Stimulated activated CD4-positive, alpha-beta T cell treated with anti-CD3 and anti-CD28 coated beads, Interleukin-4, amount 100 ng/mL, for 48 hours (primary cell): ENCODE measurements at places on chromosomes 3 and 15.

DNA sequence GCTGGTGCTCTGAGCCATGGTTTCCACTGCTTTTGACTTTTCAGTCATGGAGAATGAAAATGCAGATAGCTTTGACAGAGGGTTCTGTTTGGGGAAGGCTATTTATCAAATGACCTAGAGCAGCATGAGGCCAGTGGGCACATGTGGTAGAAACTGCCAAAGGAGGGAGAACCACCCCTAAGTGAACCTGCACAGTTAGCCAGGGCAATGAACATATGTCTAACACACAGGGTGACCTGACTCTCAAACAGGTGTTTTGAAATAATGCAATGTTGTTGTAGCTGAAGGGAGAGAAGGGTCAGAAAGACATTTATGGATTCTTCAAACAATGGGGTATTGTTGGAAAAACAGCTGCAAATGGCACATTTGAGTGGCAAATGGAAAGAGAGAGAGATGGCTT is 174.4 kb upstream of the FAM3D start:
- no peak for DNase-seq

DNA sequence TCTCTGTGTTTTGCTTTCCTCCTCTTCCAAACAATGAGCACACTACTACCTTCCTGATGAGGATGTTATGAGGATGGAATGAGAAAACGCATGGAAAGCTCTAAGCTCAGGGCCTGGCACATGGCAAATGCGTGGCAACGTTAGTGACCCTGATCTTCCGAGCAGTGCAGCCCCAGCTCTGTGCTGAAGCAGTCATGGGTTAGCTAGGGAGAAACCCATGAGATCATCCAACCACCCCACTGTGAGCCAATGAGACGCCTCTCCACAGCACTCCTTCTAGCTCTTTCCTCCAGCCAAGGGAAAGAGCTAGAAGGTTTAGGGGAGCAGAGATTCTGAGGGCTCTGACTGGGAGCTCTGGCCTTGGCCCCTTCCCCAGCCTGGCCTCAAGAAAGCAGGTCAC is 4.5 kb downstream of the CPN2 start:
- DNase-seq, result no peak

GRCh38 chr15:92166029-92166428 is 227.7 kb upstream of the ST8SIA2 start:
- DNase-seq, result no peak

- DNase-seq, result peak; percentile 74
Measured at GRCh38 chr15:78000091-78000926, 77.2 kb downstream of the TBC1D2B start.

GRCh38 chr3:52891615-52892081 is 5.7 kb downstream of the STIMATE start:
- DNase-seq, result no peak

GRCh38 chr15:70244978-70245542 is 147.3 kb upstream of the TLE3 start:
- no peak for DNase-seq

DNA sequence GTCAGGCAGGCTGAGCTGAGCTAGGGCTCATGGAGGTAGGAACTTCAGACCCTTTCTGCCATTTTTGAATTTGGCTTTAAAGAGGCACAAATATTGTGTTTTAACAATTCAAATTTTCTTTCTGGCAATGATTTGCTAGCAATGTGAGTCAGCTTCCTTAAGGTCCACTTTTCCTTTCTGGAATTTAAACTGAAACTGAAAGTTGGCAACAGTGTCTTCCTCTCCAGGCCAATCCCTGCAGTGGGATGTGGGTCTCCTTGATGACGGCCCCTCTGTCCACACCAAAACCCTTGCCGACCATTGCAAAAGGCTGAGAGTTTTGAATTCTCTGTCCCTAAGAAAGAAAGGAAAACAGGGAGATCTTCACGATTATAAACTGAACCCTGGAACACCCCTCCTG is 27.1 kb downstream of the RPSA start:
- no peak for DNase-seq

- DNase-seq, result no peak
Measured at GRCh38 chr3:185979721-185980121, 41.9 kb upstream of the TRA2B start.

- DNase-seq, result no peak
Measured at GRCh38 chr3:126056088-126056487, 27.8 kb downstream of the SLC41A3 start.

DNA sequence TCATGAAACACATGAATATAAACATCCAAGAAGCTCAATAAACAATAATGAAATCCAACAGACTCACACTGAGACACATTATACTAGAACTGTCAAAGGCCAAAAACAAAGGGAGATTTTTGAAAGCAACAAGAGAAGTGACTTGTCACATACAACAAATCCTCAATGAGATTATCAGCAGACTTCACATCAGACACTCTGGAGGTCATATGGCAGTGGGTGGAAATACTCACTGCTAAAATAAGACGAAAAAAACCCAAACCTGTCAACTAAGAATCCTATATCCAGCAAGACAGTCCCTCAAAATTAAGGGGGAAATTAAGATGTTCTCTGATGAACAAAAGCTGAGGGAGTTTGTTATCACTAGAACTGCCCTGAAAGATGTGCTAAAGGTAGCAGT is 125.4 kb upstream of the MELTF start:
- DNase-seq, result no peak
